RKO (cell line): ENCODE measurements at places on chromosomes 4 and X.

DNA sequence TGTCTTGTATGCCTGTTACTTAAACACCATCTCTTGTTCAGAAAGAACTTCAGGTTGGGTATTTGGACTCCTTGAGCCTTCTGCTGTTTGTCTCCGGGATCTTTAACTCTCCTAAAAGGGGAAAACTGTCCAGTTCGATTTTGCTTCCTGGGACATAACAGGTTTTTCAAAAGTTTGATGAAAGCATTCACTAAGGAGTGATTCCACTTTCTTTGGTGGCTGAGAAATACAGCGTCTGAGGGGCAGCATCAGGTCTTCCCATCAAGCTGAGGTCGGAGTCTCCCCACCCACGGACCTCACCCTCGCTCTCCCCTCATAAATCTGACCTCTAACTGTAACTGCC lies 1.4 kb downstream of the AFAP1 start:
- DNase-seq = no peak

- DNase-seq = no peak
These were observed 7.8 kb downstream of the SERTM2 start for GRCh38 chrX:111519215-111519614.

DNA sequence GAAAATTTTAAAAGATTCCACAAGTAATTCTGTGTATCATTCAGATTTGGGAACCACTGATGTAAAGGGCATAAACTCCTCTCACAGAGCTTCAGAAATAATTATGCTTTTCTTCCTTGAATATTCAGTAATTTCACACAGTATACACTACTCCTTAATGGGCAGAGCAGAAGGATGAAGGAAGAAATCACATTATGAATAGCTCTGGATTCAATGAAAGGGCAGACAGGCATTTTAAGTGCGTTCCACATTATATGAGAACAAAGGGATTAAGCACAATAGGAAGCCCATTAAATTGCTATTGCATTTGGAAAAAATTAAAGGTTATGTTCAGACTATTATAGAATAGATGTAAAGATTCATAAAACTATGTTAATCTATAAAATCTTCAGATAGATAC lies 142.6 kb downstream of the PDHA2 start:
- DNase-seq = no peak

DNA sequence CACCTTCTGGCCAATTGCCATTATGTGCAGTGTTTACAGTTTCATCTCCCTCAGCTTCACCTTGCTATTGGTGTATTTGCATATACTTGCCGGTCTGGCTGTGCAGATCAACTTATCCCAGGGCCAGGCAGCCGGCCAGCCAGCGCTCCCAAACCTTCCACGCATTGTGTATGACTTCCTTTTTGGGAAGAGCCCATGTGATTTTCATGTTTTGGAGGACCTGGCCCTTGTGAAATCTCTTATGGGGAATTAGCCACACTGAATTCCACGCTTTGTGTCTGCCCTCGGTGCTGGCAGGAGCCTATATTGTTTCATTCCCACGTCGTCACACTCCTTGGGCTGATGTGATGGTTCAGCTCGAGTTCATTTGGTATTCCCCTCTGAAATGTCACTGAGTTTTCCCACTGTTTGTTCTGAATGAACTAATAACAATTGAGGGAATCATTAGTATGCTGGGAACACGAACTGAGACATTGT lies 6.0 kb upstream of the PDLIM3 start:
- no peak for DNase-seq

- DNase-seq = peak; percentile 60
These were observed 17.2 kb upstream of the RNF212 start for GRCh38 chr4:1130316-1131186.
